ENCODE measurements at places on chromosomes 2 and 18. TPM values are rescaled to one million over a fixed set of nuclear protein-coding genes. Genes with fewer than 3 reads are reported as not detected.

DNA sequence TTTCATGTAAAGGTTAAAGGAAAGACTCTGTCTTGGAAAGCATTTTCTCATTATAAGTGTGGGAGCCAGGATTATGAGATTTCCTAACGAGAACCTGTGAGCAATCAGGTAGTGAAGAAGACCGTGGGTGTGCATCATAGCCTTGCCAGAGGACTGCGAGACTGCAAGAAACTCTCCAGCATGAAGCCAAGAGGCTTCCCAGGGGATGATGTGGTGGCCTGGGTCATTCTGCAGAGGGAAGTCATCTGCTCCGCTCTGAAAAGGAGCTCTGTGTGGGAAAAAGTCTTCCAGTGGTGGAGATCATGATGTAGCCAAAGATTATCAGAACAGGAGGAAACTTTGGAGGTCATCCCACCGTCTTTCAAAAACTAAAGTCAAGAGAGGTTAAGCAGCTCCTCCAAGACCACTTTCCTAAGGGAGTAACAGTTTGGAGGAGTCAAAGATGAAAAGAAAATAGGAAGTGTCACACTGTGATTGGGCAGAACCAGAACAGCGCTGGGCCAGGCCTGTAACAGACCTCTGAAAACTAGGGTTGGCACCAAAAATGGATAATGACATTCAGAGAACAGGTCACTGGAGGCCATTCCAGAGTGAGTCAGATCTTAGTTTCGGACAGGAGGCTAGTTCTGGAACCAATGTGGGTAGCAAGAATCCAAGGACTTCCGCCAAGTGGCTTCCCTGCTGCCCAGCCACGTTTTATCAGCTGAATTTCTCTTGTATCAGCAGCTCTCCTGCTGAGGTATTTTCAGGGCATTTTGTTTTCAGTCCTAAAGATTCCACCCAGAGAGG lies 113.0 kb downstream of the LRATD1 start:
- H3K4me3 ChIP-seq, result no peak overlapping the region
- no peak overlapping the region for H3K27ac ChIP-seq
- no peaks in the 10 kb centered on the region for H3K36me3 ChIP-seq
- H3K4me1 ChIP-seq, result no peaks in the 10 kb centered on the region
- no peak for DNase-seq

The XDH gene
- total RNA-seq, result not detected

DNA sequence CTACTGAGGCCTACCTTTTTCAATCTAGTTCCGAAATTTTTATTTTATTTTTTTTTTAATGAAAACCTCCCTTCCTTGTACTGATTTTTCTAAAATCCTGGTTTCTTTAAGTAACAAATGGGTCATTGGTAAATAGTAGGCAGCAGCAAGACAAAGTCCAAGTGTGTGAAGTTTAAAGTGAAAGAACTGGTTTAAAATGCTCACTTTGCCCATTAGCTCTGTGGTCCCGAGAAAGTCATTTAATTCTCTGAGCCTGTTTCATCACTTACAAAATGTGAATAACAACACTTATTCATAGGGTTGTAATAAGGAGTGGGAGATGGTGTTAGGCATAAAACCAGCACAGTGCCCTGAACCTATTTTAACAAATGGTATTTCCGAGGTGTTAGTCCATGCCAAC lies 426.2 kb downstream of the ERBB4 start:
- no peaks in the 10 kb centered on the region for H3K36me3 ChIP-seq
- no peaks in the 10 kb centered on the region for H3K27me3 ChIP-seq
- no peak for DNase-seq
- H3K27ac ChIP-seq, result no peak overlapping the region
- H3K4me3 ChIP-seq, result no peak overlapping the region
- H3K4me1 ChIP-seq, result no peaks in the 10 kb centered on the region

DNA sequence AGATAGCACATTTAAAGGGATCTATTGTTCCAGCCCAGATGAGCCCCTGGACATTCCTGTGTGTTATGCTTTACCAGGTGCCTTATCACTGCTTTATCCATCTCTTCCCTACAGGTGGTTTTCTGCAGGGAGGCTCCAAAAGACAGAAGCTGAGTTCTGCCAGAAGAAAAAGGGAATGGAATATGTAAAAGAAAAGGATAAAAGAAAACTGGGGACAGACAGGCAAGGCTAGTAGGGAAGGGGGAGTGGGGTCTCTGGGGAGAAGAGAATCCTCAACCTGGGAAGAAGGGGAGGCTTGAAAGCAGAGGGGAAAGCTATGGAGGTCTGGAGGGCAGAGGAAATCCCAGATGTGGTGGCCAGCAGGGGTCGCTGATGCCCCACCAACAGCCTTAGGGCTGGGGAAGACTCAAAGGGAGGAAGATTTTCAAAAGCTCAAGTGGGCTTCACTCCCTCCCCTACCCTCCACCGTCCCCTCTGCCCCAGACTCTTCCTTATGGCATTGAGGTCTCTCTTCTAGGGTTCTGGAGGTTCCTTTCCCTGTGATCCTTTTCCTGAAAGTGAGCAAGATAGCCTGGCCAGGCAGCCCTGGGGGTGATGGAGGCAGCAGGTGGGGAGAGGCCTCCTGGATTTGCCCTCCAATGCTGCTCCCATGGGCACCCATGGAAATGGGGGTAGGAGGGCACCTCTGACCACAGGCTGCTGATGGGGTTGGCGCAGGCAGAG lies 178.1 kb upstream of the PKDCC start:
- peaks cover 4% of the 10 kb centered on the region for H3K4me1 ChIP-seq
- H3K4me3 ChIP-seq, result no peak overlapping the region
- DNase-seq, result peak; percentile 45
- no peaks in the 10 kb centered on the region for H3K36me3 ChIP-seq

DNA sequence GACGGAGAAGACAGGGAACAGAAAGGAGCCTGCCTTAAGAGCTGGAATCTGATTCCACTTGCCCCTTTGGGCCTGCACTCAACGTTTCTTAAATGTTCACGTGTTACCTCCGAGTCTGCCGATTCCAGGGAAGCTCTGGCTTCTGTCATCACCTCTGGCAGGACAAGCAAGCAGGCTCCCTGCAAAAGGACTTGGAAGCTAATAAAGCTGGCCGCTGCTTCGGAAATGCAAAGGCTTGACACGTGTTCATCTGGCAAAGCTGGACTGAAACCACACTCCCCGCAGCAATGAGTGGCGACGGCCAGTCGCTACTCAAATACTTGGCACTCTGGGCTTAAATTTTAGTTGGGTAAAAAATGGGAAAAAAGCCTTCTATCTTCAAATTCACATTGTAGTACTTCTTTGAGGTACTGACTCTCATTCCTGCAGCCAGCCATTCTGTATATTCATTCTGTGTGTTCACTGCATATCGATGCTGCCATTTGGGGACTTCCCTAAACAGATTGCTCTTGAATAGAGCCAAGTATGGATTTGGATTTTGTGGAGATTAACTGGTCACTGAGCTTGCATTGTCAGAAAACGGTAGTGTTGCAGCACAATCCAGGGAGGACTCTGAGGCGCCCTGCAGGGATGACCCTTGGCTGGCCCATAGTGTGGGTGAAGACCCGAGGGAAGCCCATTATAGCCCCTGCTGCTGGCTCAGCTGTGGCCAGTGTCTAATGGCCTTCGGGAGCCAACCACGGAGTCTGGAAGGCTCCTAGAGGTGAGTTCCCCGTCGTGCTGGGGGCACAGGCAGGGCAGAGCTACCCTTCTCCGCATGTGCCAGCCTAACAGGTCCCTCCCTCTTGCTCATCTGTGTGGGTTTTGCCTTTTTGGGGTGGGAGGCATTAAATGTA lies 231.5 kb downstream of the PRKCE start:
- H3K27ac ChIP-seq, result no peak overlapping the region
- H3K4me1 ChIP-seq, result no peaks in the 10 kb centered on the region
- H3K36me3 ChIP-seq, result peaks cover 5% of the 10 kb centered on the region
- H3K27me3 ChIP-seq, result no peaks in the 10 kb centered on the region
- no peak for DNase-seq

The IL37 gene
- not detected for total RNA-seq

DNA sequence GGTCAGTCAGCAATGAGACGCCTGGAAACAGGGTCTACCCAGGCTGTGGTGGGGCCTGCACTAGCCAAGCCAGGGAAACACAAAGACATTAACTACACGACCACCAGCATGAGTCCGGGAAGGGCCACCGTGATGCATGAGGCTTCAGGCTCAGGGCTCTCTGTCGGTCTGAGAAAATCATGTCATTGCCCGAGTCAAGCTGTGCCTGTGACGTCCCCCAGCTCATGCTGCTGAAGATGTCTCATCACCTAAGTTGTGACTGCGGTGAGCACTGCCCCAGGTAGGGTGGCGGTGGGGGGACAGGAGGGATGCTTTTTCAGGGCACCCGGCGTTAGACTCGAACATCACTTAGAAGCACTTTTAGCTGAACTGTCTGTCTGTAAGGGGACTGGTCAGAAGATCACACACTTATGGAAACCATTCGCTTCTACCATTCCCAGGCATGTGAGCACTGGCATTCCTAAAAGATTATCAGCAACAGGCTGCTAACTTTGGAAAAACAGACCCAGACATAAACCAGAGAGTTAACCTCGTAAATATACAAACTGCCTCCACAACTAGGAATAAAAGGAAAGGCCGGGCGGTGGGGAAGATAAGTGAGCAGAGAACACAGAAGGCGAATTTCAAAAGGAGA lies 234.5 kb downstream of the HDAC4 start:
- no peak overlapping the region for H3K27ac ChIP-seq
- H3K4me3 ChIP-seq, result no peak overlapping the region
- no peak for DNase-seq
- H3K36me3 ChIP-seq, result peaks cover 22% of the 10 kb centered on the region

GRCh38 chr2:39127973-39128372 lies 7.1 kb upstream of the SOS1 start:
- peaks cover 51% of the 10 kb centered on the region for H3K4me1 ChIP-seq
- no peaks in the 10 kb centered on the region for H3K27me3 ChIP-seq
- H3K27ac ChIP-seq, result peak overlapping the region; percentile 75

The GDF7 gene
- not detected for total RNA-seq

The EIF5B gene
- total RNA-seq, result 99.6 TPM

DNA sequence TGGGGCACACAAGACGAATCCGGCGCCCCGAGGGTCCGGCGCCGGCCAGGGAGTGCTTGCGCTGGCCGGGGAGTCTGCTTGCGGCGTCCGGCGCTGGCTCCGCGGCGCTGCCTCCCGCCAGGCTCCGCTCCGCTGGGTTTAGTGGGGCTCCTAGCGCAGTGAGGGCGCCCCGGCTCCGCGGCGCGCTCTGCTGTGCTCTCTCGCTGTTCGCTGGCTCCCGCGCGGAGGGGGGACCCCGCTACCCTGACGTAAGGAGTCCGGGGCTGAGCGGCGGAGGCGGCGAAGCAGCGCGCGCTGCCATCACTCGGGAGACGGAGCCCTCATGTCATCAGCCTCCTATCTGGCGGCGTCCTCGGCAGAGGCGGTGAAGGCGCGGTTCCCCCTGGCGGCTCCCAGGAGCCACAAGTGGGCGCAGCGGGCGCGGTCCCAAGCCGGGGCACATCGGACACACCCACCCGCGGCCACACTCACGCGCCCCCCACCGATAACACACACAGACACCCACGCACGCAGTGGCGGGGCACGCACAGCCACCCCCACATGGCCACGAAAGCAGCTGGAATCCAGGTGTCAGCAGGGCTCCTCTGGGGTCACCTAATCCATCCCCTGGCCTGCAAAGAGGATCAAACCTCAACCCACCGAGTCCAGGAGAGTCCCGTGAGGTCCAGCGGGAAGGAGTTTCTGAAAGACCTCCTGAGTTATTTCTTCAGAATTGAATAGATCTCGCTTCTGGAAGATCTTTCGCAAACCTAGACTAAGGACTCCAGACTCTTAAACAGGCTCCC lies at the start of gene C1QL2:
C1QL2 (minus strand) TSS at position 189 of the 785 bp plus-strand sequence. CDS start 482 bp downstream, outside the sequence.
- peaks cover 6% of the 10 kb centered on the region for H3K4me1 ChIP-seq
- peaks cover 70% of the 10 kb centered on the region for H3K27me3 ChIP-seq
- H3K36me3 ChIP-seq, result no peaks in the 10 kb centered on the region
- H3K4me3 ChIP-seq, result no peak within 1 kb of the TSS
- peak; percentile 12 for DNase-seq

GRCh38 chr2:141555876-141556470 lies 574.8 kb downstream of the LRP1B start:
- no peaks in the 10 kb centered on the region for H3K4me1 ChIP-seq
- no peaks in the 10 kb centered on the region for H3K27me3 ChIP-seq
- H3K27ac ChIP-seq, result no peak overlapping the region

The SCYGR6 gene
- not detected for total RNA-seq

The SP9 gene
- not detected for total RNA-seq

DNA sequence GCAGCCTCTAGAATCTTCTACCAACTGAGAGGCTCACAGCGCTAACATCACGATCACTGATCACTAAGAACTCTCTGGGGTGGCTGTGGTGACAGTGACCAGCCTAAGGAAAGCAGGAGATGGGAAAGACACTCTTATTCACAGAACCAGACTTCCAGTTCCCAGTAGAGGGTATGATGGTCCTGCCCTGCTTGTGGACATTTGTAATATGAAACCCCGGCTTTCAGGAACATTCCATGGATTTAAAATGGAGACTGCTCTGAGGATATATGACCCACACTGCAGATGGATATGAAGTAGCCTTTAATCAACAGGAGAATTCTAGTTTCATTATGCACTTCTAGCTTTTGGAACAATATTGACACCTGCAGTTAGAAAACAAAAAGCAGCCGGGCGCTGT lies 131.8 kb downstream of the AFF3 start:
- H3K36me3 ChIP-seq, result no peaks in the 10 kb centered on the region
- H3K27me3 ChIP-seq, result peaks cover 3% of the 10 kb centered on the region
- no peaks in the 10 kb centered on the region for H3K4me1 ChIP-seq
- H3K27ac ChIP-seq, result no peak overlapping the region
- no peak for DNase-seq

DNA sequence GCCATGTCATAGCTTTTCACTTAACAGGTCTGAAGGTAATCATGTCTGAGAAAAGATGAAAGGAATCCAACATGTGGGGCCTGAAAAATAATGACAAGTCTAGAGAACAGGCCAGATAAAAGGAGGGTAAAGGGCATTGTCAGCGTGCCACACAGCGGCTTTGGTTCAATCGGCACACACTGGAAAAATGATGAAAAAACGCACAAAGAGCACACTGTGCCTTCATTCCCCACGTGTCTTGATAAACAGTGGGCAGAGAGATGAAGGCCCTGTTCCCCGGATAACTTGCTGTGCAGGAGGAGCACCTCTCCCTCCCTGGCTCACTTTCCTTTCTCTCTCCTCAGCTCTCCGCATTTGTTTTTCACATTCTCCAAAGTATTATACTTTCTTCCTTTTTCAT lies 766.3 kb downstream of the TDRD15 start:
- no peak for DNase-seq
- H3K4me3 ChIP-seq, result no peak overlapping the region
- H3K36me3 ChIP-seq, result no peaks in the 10 kb centered on the region
- H3K4me1 ChIP-seq, result no peaks in the 10 kb centered on the region
- no peak overlapping the region for H3K27ac ChIP-seq

The RFTN2 gene
- total RNA-seq, result not detected

The PDIA6 gene
- total RNA-seq, result 147 TPM

- no peak for DNase-seq
- no peak overlapping the region for H3K27ac ChIP-seq
- peaks cover 9% of the 10 kb centered on the region for H3K4me1 ChIP-seq
- no peak overlapping the region for H3K4me3 ChIP-seq
- peaks cover 83% of the 10 kb centered on the region for H3K27me3 ChIP-seq
- no peaks in the 10 kb centered on the region for H3K36me3 ChIP-seq
Measured at GRCh38 chr2:120737340-120738101, 1.9 kb downstream of the GLI2 start.

GRCh38 chr18:26208977-26209376 lies 17.3 kb upstream of the TAF4B start:
- H3K36me3 ChIP-seq, result no peaks in the 10 kb centered on the region
- peaks cover 5% of the 10 kb centered on the region for H3K4me1 ChIP-seq
- H3K27ac ChIP-seq, result no peak overlapping the region
- H3K4me3 ChIP-seq, result no peak overlapping the region
- no peak for DNase-seq
